ENCODE measurements at places on chromosomes 1 and 21. TPM values are rescaled to one million over a fixed set of nuclear protein-coding genes. Genes with fewer than 3 reads are reported as not detected.

Gene OLIG2
- total RNA-seq, result not detected

Gene COL11A1
- not detected for total RNA-seq

Gene NPR1
- total RNA-seq, result not detected

GRCh38 chr21:40754466-40754865 is 92.5 kb downstream of the DSCAM start:
- no peak for DNase-seq

- DNase-seq, result no peak
These were observed 37.1 kb downstream of the EEIG2 start for GRCh38 chr1:108597041-108597440.

Gene LRRC38
- not detected for total RNA-seq

Gene CFHR2
- total RNA-seq, result not detected

DNA sequence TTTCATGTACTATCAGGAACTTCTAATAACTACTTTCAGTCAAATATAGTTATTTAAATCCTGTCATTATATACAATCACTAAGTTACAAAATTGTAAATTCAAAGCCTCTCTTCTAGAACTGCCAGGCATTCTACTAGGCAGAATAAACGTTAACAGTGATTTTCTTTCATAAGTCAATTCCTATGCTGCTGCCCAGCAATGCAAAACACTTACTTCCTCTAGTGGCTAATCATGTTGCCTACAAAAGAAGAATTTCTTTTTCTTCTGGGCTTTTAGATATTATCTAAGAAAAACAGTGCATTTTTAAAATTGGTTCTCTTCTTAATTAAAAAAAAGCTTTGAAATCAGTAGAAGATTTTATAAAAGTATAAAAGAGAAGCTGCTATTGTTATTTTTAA is 509.8 kb upstream of the ADAMTS5 start:
- DNase-seq, result no peak

Gene TPTE
- not detected for total RNA-seq

- no peak for DNase-seq
These were observed 33.3 kb downstream of the COQ8A start for GRCh38 chr1:226973371-226973897.

DNA sequence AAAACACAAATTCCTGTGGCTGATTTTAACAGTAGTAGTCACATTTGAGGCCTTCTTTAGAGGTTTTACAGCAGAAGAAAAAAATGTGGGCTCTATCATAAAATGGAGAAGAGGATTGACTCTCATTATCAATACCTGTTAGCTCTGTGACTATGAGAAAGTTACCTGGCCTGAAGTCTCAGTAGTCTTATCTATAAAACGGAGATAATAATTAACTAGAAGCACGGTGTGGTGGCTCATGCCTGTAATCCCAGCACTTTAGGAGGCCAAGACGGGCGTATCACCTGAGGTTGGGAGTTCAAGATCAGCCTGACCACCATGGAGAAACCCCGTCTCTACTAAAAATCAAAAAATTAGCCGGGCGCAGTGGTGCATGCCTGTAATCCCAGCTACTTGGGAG is 90.4 kb upstream of the PLPPR4 start:
- no peak for DNase-seq

Gene AIRE
- total RNA-seq, result not detected

GRCh38 chr1:158819461-158820443 is 11.4 kb upstream of the MNDA start:
- no peak for DNase-seq

- DNase-seq, result no peak
These were observed 1.3 kb downstream of the TRIM67 start for GRCh38 chr1:231162970-231163829.

GRCh38 chr1:218314316-218314715 is 29.2 kb downstream of the RRP15 start:
- no peak for DNase-seq

Gene CDK11A
- 63.0 TPM for total RNA-seq

Gene TBX19
- 2.9 TPM for total RNA-seq

- DNase-seq, result no peak
These were observed 55.6 kb downstream of the PEX14 start for GRCh38 chr1:10530281-10530740.

- no peak for DNase-seq
These were observed 9.6 kb upstream of the BCAN start for GRCh38 chr1:156632355-156632754.

DNA sequence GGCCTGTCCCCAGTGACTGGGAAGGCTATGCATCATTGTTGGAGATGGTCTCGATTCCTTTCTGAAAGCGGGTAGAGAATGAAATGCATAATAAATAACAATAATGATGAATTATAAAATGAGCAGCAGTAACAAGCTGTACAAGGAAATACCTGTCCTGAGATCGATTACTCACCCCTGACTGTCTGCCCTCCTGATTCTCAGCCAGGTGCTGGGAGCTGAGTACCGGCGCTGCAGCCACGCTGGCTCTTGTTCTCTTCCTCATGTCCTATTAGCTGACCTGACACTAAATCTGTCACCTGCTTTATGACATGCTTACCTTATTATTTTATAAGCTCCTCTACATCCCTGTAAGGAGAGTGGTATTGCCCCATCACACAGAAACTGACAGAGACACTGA is 3.4 kb downstream of the AGPAT3 start:
- DNase-seq, result peak; percentile 38

Gene ORC1
- total RNA-seq, result 42.4 TPM

Gene CCDC181
- total RNA-seq, result not detected

Gene AKT3
- total RNA-seq, result 24.9 TPM

Gene RIPPLY3
- not detected for total RNA-seq

GRCh38 chr1:96365596-96366390 is 355.8 kb upstream of the PTBP2 start:
- DNase-seq, result no peak

Data from activated naive CD4-positive, alpha-beta T cell treated with anti-CD3 and anti-CD28 coated beads, Interleukin-2, amount 50 U/mL, for 72 hours (primary cell).